ENCODE measurements at places on chromosomes 4 and X.
A peak's percentile ranks its signal among the peaks of the same experiment; 100 is the strongest.

DNA sequence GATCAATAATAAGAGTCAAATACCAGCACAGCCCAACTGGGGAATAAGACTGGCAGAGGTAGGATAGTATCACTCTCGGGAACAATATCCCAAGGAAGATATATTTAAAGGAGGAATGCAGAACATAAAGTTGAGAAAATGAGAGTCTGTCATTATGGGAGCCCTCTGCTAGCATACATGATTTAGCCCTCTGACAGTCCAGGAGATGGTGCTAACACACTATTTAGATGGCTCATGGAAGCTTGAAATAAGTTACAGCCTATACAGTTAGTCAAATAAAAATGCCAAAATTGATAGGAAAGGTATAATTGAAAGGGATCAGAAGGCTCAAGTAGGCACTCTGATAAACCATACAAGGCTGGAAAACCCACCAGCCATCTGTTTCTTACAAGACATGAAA is 201.0 kb upstream of the NEIL3 start:
- no peak for DNase-seq

GRCh38 chrX:77398330-77398954 is 48.7 kb upstream of the FGF16 start:
- no peak for DNase-seq

DNA sequence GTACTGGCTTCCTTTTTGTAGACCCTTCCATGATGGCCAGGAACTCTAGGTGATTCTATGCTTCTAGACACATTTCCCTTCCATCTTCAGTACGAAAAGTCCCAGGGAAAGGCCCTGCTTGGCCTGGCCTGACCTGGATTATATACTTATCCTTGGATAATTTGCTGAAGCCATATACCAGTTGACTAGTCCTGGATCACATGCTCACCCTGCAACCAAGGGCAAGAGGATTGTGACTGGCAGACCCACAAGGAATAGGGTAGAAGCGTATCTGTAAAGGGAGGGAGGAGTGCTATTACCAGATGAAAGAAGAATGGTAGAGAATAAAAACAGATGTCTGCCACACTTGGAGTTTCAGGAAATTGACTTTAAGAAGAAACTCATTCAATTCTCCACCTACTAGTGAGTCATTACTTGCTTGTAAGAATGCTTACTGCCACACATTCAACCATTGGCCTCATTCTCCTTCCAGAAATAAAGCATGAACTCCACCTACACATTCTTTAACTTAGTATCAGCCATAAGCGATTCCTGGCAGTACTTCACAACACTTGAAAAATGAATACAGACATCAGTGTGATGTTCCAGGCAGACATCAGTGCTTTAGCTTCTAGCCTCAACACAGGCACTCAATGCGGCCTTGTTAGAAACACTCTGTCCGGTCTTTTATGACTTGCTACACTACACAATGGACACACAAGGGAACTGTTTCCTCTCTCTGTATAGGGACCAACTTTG is 141.8 kb downstream of the CBR4 start:
- no peak for DNase-seq

GRCh38 chr4:3219761-3220475 is 29.0 kb upstream of the MSANTD1 start:
- DNase-seq: no peak

DNA sequence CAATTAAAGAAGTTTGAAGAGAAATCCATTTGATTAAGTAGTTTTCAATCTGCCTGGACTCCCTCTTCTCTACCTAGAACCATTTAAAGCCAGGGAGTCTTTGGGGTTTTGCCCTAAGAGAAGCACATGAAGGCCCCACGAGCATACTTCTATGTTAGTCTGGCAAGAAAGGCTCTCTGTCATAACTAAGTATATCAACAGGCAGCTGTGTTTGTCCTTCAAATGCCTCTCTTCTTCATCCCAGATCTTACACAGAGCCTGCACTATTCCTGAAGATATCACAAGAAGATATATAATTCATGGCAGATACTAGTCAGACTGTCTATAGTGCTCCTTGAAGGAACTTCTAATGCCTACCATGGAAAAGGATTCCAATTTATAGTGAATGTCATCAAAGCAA is 206.2 kb downstream of the PRDM5 start:
- DNase-seq: no peak

DNA sequence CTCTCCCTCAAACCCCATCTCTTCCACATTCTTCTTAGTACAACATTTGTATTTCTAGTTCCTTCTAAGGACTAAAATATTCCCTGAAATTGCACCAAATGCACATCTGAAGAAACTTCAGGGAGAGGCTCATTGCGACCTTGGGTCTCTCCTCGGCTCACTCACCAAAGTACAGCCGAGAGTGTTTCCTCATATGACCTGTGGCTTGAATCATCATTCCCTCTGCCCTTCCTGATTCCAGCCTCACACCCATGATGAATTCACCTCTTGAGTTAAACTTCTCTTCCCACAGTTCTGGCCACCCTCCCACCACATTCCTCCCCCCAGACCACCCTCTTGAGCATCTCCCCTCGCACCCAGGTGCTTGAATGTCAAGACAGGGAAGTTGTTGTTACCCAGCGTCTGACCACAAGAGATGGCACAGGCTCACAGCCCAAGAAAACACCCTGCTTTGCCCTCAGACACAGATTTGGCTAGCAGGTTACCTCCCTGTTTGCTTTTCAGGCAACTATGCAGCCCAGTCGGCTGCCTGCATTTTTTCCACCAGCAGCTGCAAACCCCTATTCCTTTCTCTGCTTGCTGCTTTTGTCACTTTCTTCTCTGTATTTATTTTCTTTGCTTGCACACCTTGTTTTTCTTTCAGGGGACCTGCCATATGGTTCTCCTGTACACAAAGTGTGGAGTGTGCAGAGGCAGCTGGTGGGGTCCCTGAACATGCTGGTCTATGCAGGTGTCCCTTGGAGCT is 214.8 kb downstream of the SPATA18 start:
- DNase-seq: no peak

DNA sequence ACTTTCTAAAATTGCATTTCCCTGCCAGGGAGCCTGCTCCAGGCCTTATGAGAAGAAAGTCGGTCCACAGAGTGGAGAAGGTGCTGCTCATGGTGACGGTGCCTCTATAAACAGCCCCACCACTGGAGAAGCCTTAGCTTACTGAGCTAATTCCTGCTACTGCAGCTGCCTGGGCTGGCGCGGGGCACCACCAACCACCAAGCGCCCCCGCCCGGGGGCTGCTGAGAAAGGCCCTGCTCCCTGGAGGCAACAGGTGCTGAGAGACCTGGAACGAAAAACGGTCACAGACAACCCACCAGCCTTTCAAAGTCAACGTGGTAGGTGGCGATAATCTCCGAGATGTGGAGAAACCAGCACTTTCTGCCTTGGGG is 2.9 kb downstream of the HCFC1 start:
- no peak for DNase-seq

- no peak for DNase-seq
These were observed 121.7 kb downstream of the AFAP1 start for GRCh38 chr4:7817877-7818398.

DNA sequence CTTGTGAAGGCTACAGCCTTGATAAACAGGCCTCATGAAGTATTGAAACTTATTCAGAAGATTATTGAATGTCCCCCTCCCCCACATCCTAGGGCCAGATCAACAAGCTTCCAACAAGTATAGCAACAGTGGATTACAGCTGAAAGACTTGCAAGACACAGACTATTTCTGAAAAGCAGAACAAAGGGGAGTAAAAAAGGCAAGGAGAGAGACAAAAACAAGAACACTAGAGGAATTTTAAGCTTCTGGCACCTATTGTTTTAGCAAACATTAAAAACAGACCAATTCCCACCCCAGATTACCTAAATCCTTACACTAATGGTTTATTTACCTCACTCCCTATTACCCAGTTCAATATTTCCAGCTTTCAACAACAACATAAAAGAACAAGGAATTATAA is 446.3 kb upstream of the FSTL5 start:
- DNase-seq: no peak

DNA sequence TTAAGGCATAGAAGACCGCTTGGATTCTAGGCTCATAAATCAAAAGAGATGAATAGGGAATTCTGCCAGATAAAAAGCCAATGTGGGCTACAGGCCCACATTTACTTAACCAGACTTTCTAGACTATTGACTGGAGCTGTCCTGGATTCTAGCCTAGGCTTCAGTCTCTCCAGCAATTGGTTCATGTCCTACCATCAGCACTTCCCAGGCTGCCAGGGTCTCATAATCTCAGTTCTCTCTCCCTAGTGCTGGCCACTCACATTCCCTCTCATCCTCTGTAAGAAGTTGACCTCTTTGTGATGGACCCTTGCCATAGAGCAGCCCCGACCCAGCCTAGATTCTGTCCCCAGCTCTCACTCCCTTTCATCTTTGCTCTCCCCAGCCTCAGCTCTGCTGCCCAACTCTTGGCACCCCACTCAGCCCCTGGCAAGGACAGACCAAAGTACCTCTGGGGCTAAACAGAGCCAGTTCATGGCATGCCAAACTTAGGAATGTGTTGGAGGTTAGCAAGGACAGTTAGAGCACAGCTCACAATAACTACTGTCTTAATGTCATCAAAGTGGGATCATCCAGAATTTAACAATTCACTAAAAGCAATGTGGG is 396.2 kb downstream of the INPP4B start:
- DNase-seq: no peak

DNA sequence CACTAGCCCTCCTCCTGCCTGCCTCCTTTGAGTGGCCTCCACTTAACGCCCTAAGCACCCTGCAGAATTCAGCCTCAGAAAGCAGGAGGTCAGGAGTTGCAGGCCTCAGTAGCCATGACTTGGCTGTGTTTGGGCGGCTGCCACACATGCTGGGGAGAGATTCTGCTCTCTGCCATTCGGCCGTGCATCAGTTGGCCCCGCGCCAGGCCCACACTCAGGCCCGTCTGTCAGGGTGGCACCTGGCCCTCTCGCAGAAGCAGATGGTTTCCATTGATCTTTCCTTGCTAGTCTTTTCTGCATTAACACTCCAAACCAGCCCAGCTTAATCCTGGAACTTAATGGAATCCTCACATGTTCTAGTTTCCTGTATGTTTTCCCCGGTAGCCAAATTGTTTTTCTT is 30.7 kb upstream of the ATP6AP2 start:
- no peak for DNase-seq

- peak; percentile 45 for DNase-seq
These were observed 34.7 kb downstream of the DLG3 start for GRCh38 chrX:70479247-70479921.

DNA sequence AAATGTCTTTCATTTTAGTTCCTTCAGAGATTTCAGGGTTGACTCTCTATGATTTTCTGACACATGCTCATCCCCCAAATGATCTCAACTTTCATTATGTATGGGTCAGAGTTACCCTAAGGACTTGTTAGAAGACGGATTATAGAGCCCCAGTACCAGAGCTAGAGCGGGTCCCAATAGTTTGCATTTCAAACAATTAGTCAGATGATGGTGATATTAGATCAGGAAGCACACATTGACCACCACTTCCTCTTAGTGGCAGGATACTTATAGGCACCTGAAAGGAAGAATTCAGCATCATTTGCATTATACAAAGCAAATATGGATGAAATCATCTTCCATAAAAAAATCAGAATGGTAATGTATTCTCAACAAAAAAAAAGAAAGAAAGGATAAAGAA is 106.1 kb downstream of the GALNTL6 start:
- no peak for DNase-seq

GRCh38 chr4:159358226-159358625 is 255.3 kb downstream of the RAPGEF2 start:
- peak; percentile 40 for DNase-seq

DNA sequence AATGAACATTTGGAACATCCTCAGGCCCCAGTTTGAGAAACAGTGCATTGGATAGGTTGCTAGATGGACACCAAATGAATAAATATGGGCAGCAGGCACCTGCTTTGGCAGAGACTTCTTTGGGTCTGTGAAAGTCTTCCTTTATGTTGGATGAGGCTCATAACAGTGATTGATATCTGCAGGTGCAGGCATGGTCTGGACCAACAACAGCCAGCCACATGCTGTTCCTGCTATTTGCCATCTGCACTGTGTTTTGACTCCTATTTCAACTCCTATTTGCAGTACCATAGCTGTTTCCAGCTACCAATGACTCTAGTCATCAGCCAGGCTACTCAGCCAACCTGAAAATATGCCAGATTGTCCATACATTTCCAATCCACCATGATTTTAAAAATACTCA is 60.9 kb downstream of the ANAPC4 start:
- DNase-seq: no peak

GRCh38 chr4:5940470-5941203 is 47.8 kb upstream of the CRMP1 start:
- DNase-seq: no peak

DNA sequence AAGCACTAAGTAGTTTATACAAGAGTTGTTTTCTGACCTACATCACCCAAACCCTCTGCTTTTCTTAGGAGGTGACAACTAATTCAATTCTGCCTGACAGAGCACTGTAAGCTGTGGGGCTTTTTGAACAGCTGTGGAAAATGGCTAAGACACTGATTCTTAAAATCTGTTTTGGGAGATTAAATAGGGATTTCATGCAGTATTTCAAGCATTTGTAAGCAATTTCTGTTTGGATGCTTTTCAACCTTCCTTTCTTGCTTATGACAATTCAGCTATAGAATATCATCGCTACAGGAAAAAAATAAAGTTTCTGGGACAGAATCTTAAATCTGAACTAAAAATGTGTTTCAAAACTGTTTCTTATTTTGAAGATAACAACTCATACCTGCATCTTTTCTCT is 459.5 kb downstream of the RAPGEF2 start:
- DNase-seq: no peak

- DNase-seq: no peak
These were observed 125.0 kb downstream of the ARHGAP6 start for GRCh38 chrX:11540532-11541377.

- DNase-seq: no peak
These were observed 64.7 kb downstream of the ANTXR2 start for GRCh38 chr4:80008351-80008750.

DNA sequence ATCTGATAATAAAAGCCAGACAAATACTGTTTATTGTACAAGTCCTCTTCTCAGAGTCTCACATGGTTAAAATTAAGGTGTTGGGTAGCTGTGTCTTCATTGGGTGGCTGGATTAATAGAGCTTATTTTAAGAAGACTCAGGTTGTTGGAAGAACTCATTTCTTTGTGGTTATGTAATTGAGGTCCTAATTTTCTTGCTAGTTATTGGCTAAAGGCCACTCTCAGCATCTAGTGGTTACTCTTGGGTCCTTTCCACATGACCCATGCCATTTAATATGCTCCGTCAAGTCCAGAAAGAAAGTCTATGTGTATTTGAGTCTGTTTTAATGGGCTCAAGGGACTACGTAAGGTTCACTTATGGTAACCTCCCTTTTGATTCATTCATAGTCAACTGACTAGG is 1668.6 kb upstream of the AGA start:
- DNase-seq: no peak

GRCh38 chr4:3475041-3475712 is 12.1 kb downstream of the DOK7 start:
- no peak for DNase-seq

GRCh38 chrX:45050558-45050957 is 150.1 kb downstream of the DIPK2B start:
- DNase-seq: no peak

- no peak for DNase-seq
These were observed 114.1 kb upstream of the STX18 start for GRCh38 chr4:4655901-4656300.

- DNase-seq: no peak
These were observed 42.1 kb downstream of the TRIM61 start for GRCh38 chr4:164935363-164935762.
